ENCODE measurements at places on chromosomes 7 and 10. TPM values are rescaled to one million over a fixed set of nuclear protein-coding genes. Genes with fewer than 3 reads are reported as not detected.

DNAAF5 gene
- 25.7 TPM for total RNA-seq

TRPV6 gene
- total RNA-seq = not detected

STEAP1B gene
- 0.18 TPM for total RNA-seq

LRRD1 gene
- not detected for total RNA-seq

VIM gene
- total RNA-seq = 1,788 TPM

FGFBP3 gene
- 1.3 TPM for total RNA-seq

All from T-helper 2 cell treated with Interferon-gamma antibody and Interleukin-4, amounts not matched to agents 100 ng/mL and 5 ng/mL, for 36 hours (primary cell).